ENCODE measurements at places on chromosomes 2 and 18.

DNA sequence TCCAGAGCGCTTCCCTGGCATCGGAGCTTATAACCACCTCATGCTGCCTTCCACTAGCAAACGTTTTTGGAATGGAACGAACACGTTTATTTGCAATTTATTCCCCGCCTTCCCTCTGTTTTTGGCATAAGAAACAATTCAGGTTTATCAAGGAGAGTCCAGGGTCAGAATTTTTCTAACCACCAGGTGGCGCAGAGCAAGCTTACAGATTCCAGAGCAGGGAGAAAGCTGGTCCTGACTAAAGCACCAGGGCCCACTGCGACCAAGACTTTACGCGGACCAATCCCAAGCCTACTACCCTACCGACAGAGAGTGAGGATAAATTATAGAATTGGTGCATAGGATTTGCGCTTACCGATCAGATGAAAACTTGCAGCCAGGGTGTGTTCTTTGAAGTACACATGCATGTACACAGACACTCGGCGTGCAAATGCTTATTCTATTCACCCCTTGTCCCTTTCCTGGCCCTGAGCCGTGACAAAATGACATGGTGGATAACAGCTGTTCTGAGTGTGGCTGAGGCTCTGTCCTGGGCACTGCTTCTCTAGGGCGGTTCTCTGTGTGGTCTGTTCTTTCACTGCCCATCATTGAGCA is 34.7 kb downstream of the NAPG start:
- DNase-seq = peak; percentile 54

DNA sequence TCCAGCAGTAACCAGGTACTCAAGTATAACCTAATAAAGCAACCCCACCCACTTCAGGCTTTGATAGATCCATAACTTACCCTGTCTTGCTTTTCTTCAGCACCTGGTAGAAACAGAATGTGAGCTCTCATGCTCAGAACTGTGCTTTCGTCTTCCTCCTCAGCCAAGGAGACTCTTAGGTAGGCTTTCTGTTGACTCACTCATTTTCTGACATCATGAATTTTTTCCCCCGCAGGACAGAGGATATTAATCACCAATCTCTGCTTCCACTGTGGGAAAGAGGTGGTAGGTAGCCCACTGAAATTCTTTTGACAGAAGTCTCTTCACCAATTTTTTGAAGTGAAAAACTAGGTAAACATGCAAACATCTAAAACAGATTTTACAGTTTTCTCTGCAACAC is 241.2 kb upstream of the KCNJ3 start:
- no peak for DNase-seq

DNA sequence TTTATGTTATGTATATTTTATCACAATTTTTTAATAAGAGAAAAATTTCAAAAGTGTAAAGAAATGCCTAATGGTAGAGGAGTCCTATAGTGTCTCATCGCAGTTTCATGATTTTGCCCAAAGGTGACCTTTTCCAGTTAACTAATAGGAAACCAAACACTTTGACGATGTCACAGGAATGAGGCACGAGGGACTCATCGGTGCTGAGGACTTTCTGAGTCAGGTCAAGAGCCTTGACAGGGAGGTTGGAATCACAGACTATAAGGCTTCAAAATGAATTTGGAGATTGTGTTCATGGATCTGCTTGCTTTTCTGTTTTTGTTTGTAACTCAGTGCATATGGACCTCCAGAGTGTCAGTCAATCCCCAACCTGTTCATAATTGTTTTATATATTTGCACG is 15.1 kb upstream of the RTTN start:
- no peak for DNase-seq

DNA sequence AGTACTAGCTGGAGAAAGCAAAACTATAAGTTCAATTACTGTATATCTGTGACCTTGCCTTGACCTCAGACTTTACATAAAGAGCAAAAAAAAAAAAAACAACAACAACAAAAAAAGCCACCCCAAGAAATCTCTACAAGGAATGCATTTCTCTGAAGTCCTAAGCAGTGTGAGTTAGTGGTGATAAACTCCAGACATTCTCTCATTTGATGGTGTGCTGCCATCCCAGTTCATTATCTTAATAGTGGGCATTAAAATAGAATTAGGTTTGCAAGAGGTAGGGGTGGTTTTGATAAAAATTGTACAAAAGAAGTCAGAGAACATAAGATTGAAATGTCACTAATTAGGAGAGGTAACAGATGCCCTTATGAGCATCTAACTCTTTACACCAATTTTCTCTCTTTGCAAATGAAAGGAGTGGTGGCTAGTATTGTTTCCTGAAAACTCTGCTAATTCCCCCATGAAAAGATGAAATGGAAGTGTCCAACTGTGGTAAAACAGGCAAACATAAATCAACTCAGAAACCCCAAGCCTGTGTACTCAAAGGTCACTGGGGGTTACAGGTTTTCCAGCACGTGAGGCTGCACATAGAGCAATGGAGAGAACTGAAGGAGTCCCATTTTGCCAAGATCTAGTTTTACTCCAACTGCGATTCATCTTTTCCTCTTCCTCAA is 131.9 kb downstream of the MEIS1 start:
- no peak for DNase-seq

DNA sequence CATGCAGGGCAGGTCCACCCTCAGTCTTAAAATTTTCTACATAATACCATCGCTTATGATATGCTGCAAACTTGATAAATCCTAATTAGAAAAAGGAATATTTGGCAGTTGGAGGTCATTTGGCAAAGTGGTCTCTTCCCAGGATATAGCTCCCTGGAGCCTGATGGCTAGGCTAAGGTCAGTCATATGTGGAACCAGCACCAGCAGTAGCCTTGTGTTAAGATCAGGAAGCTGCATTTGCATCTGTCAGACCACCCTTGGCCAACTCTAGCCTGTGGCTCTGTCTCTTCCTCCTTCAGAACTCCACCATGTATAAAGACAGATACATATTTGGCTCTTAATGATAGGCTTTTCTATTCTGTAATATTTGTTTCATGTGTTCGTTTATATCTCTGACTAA is 5.4 kb upstream of the HK2 start:
- DNase-seq = no peak

DNA sequence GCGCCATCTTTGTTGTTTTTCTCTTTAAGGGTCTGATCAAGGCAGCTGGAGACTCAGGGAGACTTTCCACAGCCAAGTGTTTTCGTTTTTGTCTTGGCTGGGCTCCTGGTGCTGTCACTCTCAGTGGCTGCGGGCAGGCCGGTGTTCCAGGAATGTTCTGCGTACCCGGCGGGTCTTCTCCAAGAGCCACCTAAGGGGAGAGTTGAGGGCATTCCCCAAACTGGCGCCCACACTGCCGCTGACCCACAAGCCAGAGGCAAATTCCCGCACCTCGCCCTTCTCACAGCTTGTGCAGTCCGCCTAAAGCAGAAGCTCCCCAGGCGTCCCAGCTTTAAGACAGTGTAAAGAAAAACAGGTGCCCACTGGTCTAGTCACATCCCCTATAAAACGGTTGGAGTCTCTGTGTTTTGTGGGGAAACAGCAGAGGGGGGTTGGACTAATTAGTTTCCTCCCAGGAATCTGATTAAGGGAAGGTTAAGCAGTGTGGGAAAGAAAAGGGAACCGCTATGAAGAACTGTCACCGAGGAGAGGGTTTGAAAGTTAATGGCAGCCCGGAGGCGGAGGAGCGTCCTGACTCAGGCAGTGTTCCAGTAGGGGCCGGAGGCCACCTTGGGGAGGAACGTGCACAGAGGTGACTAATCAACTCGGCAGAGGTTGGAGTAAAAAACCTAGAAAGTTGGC is 224.5 kb downstream of the SLC4A3 start:
- DNase-seq = no peak

GRCh38 chr2:224085246-224085645 is 46.2 kb upstream of the SERPINE2 start:
- no peak for DNase-seq

DNA sequence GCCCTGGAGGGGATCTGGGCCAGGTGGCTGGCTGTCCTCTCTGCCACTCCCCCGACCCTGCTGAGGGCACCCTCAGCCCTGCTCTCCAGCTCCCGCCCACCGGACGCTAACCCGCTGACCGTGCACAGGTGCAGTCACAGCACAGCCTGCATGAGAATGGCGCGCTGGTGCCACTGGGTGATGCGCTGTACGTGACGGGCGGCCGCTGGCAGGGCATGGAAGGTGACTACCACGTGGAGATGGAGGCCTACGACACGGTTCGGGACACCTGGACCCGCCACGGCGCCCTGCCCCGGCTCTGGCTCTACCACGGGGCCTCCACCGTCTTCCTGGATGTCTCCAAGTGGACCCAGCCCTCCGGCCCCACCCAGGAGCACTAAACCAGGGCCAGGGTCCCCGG is 8.1 kb upstream of the ERFE start:
- DNase-seq = no peak
